OCI-M1 (cell line): ENCODE measurements at places on chromosomes 16 and 17.
A peak's percentile ranks its signal among the peaks of the same experiment; 100 is the strongest.

- peak; percentile 34 for DNase-seq
Measured at GRCh38 chr17:46771561-46772474, 46.7 kb downstream of the WNT3 start.

DNA sequence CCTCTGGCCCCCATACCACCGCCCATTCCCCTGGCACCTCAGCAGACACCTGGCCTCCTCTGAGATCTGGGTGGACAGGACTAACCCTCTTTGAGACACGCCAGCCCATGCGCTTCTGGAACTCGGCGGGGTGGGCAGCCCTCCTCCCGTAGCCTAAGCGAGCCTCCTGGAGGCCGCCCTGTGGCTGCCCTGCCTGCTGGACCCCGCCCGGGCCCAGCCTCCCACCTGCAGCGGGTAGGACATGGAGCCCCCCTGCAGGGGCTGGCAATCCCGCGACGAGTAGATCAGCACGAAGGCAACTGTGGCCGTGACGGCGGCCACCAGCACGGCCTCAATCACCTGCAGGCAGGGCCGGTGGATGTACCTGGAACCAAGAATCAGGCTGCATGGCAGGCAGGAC lies 8.2 kb upstream of the CCDC154 start:
- DNase-seq, result no peak

GRCh38 chr17:44254361-44255095 lies 13.4 kb downstream of the SLC4A1 start:
- no peak for DNase-seq

DNA sequence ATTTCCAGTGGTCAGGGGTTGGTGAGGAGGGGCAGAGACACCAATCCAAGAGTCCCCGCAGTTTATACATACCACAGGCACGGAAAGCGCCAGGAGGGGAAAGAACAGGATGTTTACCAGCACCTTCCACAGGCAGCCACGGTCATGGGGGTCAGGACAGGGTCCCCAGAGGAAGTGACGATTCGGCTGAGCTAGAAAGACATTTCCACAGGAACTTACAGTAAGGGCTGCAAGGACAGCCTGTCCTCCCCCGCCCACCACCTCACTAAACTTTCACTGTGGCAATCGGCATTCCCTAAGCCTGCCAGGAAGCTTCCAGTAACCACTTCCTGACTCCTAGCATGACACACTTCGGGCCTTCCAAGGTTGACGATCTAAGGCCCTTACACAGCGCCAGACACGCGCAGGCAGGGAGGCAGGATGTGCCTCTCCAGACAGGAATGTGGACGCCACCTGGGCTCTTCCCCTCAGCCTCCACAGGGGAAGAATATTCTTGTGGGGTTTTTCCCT lies 1.2 kb upstream of the MT2A start:
- no peak for DNase-seq

DNA sequence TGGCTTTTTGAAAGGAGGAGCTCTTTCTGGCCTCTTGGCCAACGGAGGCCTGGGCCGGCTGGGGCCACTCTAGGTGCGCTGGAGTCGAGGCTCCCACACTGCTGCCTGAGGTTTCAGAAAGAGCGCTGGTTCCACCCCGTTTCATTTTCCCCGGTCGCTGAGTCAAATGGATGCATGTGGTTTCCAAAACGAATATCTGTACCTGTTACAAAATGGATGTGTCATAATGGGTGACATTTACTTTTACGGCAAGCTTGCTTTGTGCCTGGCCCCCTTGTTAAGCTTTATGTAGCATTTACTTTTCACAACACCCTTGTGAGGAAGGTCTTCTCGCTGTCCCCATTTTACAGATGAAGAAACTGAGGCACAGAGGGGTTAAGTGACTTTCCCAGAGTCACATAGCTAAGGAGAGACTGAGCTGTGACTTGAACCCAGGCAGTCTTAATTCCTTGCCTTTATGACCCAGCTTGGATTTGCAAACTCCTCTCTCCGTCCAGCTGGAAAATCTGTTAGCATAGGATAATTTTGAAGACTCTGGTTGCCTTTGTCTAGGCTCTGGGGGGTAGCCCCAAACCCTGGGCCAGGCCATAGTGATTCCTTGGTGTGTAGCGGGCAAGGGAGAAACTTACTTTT lies 10.6 kb downstream of the KSR1 start:
- peak; percentile 82 for DNase-seq

GRCh38 chr17:41653421-41653820 lies 29.0 kb upstream of the KRT17 start:
- DNase-seq, result no peak

DNA sequence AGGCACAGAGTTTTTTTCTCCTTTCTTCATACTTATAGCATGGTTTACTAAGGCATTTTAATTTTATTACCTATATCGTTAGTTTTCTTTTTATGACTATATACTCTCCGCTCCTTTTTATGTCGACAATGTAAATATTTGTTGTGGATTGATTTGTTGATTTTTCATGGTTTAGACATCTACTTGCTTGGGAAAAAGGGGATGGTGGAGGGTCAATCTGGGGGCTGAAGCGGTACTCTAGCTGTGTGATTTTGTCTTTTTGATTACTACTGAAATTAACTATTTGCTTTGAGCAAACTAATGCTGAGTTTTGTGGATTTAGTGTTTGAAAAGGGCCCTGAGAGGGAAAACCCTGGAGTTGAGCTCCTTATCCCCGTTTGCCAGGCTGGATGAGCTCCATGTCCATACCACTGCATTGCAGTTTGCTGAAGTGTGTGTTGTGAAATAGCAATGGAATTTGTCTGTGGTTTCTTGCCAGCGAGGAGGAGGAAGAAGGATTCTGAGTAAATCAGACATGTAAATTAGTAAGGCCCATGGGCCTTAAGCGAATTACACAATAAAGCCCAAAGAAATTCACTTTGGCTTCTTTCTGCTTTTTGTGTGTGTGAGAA lies 72.0 kb downstream of the FTO start:
- DNase-seq, result peak; percentile 69

GRCh38 chr16:10984509-10984908 lies 40.1 kb downstream of the CLEC16A start:
- no peak for DNase-seq
